ENCODE measurements at places on chromosomes 3 and 15.

DNA sequence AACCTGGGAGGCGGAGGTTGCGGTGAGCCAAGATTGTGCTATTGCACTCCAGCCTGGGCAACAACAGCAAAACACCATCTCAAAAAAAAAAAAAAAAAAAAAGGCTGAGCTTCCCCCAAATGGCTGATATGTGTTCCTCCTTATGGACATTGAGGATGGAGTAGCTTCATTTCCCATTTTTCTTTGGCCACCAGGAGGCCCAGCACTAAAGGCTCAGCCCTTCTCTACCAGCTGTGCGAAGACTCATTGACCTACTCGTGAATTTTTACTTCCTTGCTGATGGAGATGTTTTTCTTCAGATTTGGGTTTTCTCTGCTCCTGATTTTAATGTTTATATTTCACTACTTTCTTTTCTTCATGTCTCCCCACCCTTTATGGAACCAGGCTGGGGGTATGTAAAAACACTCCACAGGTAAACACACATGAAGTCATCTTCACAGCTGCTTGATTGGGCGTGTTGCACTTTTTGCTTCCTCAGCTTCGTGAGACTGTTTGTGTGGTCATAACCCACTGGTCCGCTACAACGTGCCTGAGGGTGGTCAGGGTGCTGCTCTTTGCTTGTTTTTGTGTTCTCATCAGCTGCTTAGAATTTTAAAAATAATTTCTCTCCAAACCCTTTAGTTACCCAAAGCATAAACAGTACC is 13.5 kb downstream of the SEMA4B start:
- DNase-seq, result no peak

DNA sequence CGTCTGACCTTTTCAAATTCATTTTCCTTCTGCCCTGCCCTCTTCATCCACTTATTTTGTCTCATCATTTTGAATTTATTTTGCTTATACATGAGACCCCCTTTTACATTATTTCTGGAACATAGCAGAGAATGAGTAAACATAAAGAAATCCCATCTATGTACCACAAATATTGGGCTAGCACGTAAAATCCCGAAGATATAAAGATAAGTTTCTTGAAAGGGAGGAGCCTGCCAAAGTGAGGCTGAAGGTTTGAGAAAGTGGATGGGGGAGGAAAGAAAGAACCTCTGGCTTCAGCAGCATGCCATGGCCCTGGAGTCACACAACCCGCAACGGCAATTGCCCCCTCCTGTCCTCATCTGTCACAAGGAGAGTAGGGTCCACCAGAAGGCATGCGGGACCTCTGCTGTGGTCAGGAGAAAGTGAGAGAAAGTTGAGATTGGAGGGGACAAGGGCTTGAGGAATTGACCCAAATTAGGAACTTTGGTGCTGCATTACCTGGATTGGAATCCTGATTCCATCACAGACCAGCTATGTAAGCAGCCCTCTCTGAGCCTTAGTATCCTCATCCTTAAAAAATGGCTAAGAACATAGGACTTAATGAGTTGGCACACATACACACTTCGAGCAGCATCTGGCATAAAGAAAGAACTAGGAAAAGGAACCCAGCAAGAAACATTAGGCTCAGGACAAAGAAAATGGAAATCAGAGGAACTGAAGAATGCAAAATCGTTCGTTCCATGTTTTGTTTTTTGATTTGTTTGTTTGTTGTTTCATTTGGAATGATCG is 53.7 kb upstream of the GYG1 start:
- DNase-seq, result no peak

DNA sequence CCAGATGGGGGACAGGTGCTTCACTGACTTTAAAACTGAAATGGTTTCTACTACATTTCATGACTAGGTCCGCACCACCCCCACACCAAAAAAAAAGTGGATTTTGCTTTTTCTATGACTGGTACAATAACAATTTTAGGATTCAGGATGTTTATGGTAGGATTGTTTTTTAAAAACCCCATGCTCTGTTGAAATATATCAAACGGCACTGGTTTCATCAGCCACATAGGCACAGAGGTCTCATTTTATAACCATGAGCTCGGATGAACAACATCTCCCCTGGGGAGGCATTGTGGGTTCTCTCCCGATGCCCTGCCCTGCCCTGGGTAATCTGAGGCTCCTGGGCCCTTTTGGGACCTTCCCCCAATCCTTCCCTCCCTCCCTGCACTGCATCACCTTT is 202.7 kb upstream of the KBTBD8 start:
- no peak for DNase-seq

GRCh38 chr3:106242781-106243180 is 374.0 kb upstream of the CBLB start:
- DNase-seq, result no peak

DNA sequence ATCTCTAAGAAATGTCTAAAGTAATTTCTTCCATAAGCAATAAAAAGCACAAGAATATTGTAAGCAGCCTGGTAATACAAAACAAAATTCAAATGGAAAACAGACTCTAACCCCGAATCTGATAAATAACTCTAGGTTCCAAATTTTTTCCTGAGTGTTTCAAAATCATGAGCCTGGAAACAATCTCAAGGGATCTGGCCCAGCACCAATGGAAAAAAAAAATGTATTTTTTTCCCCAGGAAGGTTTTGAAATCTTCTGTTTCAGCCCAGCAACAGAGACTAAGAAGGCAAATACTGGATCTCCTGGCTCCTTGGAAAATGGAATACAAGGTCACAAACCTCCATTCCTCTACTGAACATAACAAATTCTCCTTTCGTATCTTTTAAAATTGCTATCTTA is 13.0 kb downstream of the TBC1D2B start:
- DNase-seq, result no peak

GRCh38 chr15:27784107-27784506 is 315.0 kb downstream of the OCA2 start:
- DNase-seq, result no peak

- no peak for DNase-seq
Measured at GRCh38 chr3:24709956-24710355, 215.3 kb upstream of the THRB start.

- DNase-seq, result no peak
Measured at GRCh38 chr15:92885224-92886041, 14.7 kb upstream of the CHD2 start.

GRCh38 chr15:91222052-91222451 is 122.0 kb downstream of the SV2B start:
- DNase-seq, result no peak

DNA sequence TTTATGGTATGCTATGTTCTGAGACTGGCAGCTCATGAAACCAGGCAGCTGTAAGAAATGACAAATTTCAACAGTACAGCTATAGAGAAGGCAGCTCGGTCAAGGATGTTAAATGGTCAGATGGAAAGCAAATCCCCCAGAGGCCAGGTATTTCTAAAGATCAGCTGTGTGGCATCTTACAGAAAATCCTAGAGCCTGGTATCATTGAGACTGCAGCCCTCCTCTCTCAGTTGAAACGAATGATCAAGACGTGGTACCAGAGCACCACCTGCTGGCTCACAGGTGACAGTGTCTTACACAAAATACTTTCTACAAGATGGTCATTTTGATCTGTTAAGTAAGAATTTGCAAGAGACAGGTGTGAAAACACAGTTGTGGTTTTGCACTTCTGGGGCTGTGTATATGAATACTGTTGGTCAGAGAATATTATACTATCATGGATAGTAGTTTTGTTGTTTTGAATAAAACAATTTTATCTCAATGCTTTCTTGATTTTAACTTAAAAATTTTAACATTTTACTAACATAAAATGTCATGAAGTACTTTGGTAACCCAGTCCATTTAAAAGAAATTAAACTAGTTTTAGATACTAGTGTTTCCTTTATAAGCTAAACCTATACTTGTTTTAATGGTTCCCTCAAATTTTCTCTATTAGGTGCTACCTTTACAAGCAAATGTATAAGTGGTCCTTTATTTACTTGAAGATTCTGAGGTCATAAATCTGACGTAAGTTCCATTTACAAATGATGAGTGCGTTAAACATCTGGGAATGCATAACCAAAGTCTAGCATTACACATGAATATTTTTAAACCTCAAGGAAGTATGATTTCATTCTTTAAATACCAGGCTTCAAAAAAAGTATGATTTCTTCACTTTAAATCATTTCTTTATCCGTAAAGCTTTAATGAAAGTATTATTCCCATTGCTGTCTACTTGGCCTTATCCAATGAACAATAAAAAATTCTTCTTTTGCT is 121.8 kb downstream of the PDZRN3 start:
- peak; percentile 56 for DNase-seq

GRCh38 chr3:159882790-159883779 is 105.5 kb upstream of the IL12A start:
- no peak for DNase-seq

DNA sequence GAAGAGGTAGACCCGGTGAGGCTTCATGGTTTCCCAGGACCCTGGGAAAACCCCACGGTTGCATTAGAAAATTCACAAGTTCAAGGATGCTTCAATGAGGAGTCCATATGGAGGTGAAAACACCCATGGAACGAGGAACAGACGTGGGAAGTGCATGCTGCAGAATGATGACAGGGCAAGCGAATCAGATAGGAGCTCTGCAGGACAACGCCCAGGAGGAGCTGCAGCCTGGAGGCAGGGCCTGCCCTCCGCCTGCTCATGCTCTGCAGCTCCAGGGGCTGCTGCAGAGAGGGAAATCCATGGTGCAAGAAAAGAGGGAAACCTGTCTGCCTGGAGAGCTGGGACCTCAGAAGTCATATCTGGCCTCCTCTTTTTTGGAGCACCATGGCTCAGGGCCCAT is 61.5 kb downstream of the NUP210 start:
- DNase-seq, result no peak

DNA sequence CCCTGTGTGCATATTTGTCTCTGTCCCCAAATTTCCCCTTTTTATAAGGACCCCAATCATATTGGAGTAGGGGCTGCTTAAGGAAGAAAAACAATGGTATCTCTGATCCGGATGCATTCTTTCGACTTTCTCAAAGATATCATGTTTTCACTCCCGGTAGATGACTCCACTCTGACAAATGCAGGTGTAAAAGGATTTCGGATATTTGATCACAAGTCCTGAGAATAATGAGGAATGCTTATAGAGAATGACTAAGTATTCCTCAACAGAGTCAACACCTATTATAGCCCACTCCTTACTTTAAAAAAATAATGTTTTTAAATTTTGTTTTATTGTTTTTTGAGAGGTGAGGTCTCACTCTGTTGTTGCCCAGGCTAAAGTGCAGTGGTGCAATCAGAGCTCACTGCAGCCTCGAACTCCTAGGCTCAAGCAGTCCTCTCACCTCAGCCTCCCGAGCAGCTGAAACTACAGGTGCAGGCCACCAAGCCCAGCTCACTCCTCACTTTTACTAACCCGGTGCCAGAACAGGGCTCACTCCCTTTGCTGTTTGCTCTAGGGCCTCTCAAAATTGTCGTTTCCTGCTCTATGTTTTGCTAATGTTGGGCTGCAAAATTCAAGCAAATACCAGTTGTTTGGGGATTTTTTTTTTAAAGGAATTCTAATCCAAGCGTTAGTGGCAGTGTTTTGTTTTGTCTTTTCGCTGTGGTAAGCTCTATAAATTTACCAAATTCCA is 24.6 kb downstream of the COL8A1 start:
- DNase-seq, result no peak

GRCh38 chr3:154852515-154852914 is 227.6 kb upstream of the MME start:
- no peak for DNase-seq

DNA sequence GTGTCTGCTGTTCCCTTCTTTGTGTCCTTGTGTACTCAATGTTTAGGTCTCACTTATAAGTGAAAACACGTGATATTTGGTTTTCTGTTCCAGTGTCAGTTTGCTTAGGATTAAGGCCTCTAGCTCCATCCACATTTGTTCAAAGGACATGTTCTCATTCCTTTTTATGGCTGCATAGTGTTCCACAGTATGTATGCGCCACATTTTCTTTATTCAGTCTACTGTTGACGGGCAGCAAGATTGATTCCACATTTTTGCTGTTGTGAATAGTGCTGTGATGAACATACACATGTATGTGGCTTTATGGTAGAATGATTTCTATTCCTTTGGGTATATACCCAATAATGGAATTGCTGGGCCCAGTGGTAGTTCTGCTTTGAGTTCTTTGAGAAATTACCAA is 122.7 kb upstream of the THBS1 start:
- no peak for DNase-seq

DNA sequence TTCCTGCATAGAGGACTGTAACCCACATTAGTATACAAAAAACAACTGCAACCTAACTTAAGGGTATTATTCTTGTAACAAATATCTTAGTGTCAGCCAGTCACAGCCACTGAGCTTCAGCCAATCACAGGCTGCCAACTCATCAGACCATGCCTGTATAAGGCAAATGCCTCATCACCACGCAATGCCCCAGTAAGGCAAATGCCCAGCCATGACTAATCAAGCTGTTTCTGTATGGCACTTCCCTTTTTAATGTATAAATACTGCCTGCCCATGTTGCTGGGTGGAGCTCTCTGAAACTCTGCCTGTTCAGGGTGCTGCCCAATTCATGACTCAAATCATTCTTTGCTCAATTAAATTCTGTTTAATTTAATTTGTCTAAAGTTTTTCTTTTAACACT is 18.4 kb upstream of the GABRA5 start:
- DNase-seq, result no peak

- DNase-seq, result no peak
Measured at GRCh38 chr15:39586387-39587095, 5.7 kb downstream of the THBS1 start.

GRCh38 chr3:171460725-171461524 is 720 bp upstream of the TNIK start:
- DNase-seq, result peak; percentile 77

DNA sequence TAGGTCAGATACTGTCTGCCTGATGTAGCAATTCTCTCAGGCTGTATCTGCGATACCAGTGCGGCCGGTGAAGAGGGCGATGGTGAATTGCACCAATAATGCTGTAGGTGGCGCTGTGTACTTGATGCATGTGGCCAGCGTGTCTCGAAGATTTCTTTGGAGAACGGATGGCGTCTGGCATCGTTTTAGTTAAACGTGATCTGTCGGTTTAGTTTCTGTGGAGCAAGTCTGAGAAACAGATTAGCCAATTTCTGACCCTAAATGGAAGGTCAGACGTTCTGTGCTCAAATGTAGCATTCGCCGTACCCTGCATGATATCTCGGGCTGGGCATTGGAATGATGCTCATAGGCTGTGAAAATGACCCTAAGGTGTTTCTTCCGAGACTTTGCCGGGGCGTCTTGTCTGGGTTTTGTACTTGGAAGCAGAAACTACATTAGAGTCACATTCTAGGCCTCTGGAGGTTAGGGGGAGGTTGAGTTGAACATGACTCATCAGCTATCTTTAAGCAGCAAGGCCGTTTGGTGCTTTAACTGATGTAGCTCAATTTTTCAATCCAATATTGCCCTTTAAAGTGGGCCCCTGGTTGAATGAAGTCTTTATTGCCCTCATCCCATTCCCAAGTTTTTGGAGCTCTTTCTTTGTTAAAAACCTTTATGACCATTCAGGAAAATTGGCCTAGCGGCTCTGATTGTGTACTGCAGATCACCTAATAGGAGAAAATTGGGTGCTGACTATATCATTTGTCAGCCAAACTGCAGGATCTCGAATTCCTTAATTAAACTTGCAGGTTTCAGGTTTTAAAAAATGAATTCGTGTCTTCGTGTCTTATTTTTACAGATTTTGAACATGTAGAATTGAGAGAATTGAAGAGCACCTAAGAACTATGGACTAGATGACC is 80.0 kb downstream of the SQOR start:
- peak; percentile 44 for DNase-seq
